ENCODE measurements at places on chromosomes 12 and 14. TPM values are rescaled to one million over a fixed set of nuclear protein-coding genes. Genes with fewer than 3 reads are reported as not detected.

Gene GPR132
- polyA plus RNA-seq = 8.4 TPM

Gene RNASE13
- not detected for polyA plus RNA-seq

- H3K36me3 ChIP-seq = no peaks in the 10 kb centered on the region
- no peak overlapping the region for H3K27ac ChIP-seq
- H3K27me3 ChIP-seq = no peaks in the 10 kb centered on the region
- no peaks in the 10 kb centered on the region for H3K4me1 ChIP-seq
These were observed 85.8 kb downstream of the LLPH start for GRCh38 chr12:66044731-66045130.

GRCh38 chr12:24746006-24746671, 202.8 kb downstream of the BCAT1 start:
- no peaks in the 10 kb centered on the region for H3K4me1 ChIP-seq
- H3K27ac ChIP-seq = no peak overlapping the region
- no peaks in the 10 kb centered on the region for H3K36me3 ChIP-seq
- H3K4me3 ChIP-seq = no peak overlapping the region

- H3K27ac ChIP-seq = no peak overlapping the region
- no peaks in the 10 kb centered on the region for H3K27me3 ChIP-seq
- H3K36me3 ChIP-seq = no peaks in the 10 kb centered on the region
- no peak for DNase-seq
- no peaks in the 10 kb centered on the region for H3K4me1 ChIP-seq
These were observed 956.4 kb downstream of the AACS start for GRCh38 chr12:126021675-126022074.

GRCh38 chr14:20799456-20799891, 3.2 kb downstream of the RNASE1 start:
- H3K27me3 ChIP-seq = no peaks in the 10 kb centered on the region
- peaks cover 15% of the 10 kb centered on the region for H3K4me1 ChIP-seq
- DNase-seq = no peak
- H3K27ac ChIP-seq = peak overlapping the region; percentile 65
- H3K4me3 ChIP-seq = peak overlapping the region; percentile 42
- H3K36me3 ChIP-seq = no peaks in the 10 kb centered on the region

- H3K36me3 ChIP-seq = no peaks in the 10 kb centered on the region
- H3K27ac ChIP-seq = no peak overlapping the region
- H3K27me3 ChIP-seq = peaks cover 71% of the 10 kb centered on the region
- no peak overlapping the region for H3K4me3 ChIP-seq
- peak; percentile 70 for DNase-seq
These were observed 5.2 kb upstream of the AP1G2 start for GRCh38 chr14:23572836-23573235.

DNA sequence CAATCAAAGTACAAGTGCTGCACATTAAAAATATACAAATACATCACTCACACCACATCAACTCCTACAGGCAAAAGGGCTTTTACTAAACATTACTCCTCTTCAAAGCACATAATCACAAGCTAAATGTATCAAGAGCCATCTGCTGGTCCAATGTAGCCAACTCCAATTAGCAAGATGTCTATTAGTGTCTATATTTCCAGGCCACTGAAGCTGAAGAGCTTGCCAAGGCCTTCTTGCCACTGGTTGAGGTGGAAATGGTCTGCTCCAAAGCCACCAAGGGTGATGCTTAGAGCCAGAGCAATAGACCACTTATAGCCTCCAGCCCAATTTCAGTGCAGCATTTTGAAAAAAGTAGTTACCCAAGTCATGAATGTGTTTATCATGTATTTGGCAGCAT, 54.4 kb downstream of the RASSF9 start:
- H3K4me3 ChIP-seq = no peak overlapping the region
- no peak overlapping the region for H3K27ac ChIP-seq
- no peaks in the 10 kb centered on the region for H3K27me3 ChIP-seq
- H3K4me1 ChIP-seq = no peaks in the 10 kb centered on the region

- H3K4me3 ChIP-seq = no peak overlapping the region
- no peak for DNase-seq
- H3K27me3 ChIP-seq = peaks cover 59% of the 10 kb centered on the region
- H3K4me1 ChIP-seq = no peaks in the 10 kb centered on the region
These were observed 3.7 kb downstream of the AQP2 start for GRCh38 chr12:49953961-49954846.

GRCh38 chr14:59117754-59118528, 70.5 kb upstream of the DAAM1 start:
- H3K4me3 ChIP-seq = no peak overlapping the region
- H3K4me1 ChIP-seq = no peaks in the 10 kb centered on the region
- H3K27me3 ChIP-seq = no peaks in the 10 kb centered on the region
- DNase-seq = no peak
- H3K27ac ChIP-seq = no peak overlapping the region

- peaks cover 37% of the 10 kb centered on the region for H3K4me1 ChIP-seq
- DNase-seq = no peak
- H3K27ac ChIP-seq = peak overlapping the region; percentile 88
- H3K27me3 ChIP-seq = no peaks in the 10 kb centered on the region
- peak overlapping the region; percentile 75 for H3K4me3 ChIP-seq
These were observed 799 bp downstream of the SLC38A6 start for GRCh38 chr14:60981633-60982455.

DNA sequence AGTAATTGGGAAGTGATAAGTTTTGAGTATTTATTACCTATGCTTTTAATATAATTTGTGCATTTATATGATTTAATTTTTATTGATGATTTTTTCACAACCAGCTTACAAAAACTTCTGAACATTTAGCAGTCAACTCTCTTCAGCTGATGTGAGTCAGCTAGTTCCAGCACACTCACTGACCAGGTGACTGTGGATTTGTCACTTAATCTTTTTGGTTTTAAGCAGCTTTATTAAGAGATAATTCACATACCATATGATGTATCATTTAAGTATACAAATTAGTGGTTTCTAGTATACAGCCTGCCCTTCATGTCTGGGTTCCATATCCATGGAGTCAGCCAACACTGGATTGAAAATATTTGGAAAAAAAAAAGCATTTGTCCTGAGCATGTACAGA, 103.5 kb downstream of the SYNE2 start:
- no peak overlapping the region for H3K4me3 ChIP-seq
- no peaks in the 10 kb centered on the region for H3K4me1 ChIP-seq
- peaks cover 6% of the 10 kb centered on the region for H3K36me3 ChIP-seq
- no peaks in the 10 kb centered on the region for H3K27me3 ChIP-seq

DNA sequence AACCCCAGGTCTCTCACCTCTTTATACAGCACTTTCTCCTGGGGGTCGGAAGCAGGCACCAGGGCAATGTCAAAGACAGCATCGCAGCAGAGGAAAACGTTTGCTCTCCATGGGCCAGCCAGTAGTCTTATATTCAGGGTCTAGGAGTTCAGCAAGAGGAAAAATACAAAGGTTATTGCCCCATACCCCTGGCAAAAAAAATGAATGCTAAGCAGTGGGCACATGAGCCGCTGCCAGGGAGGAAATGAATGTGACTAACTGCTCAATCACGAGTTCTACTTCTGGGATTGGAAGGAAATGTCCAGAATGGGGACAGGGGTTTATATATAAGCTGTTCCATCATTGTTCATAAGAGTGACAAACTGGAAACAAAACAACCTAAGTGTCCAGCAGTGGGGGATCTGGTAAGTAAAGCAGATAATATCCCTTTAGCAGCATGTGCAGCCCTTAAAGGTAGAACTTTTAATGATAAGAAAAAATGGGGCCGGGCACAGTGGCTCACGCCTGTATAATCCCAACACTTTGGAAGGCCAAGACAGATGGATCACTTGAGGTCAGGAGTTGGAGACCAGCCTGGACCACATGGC, 53.8 kb downstream of the PHETA1 start:
- no peaks in the 10 kb centered on the region for H3K4me1 ChIP-seq
- peak overlapping the region; percentile 37 for H3K27ac ChIP-seq
- no peaks in the 10 kb centered on the region for H3K27me3 ChIP-seq
- H3K36me3 ChIP-seq = no peaks in the 10 kb centered on the region
- no peak for DNase-seq

GRCh38 chr14:78141590-78141989, 28.6 kb upstream of the NRXN3 start:
- DNase-seq = no peak
- H3K27me3 ChIP-seq = no peaks in the 10 kb centered on the region
- no peaks in the 10 kb centered on the region for H3K36me3 ChIP-seq
- no peak overlapping the region for H3K27ac ChIP-seq
- no peak overlapping the region for H3K4me3 ChIP-seq

GRCh38 chr12:124391340-124392261, 96.7 kb downstream of the RFLNA start:
- H3K27ac ChIP-seq = peak overlapping the region; percentile 99
- H3K36me3 ChIP-seq = peaks cover 15% of the 10 kb centered on the region
- H3K4me1 ChIP-seq = peaks cover 98% of the 10 kb centered on the region
- H3K27me3 ChIP-seq = no peaks in the 10 kb centered on the region
- peak; percentile 83 for DNase-seq

DNA sequence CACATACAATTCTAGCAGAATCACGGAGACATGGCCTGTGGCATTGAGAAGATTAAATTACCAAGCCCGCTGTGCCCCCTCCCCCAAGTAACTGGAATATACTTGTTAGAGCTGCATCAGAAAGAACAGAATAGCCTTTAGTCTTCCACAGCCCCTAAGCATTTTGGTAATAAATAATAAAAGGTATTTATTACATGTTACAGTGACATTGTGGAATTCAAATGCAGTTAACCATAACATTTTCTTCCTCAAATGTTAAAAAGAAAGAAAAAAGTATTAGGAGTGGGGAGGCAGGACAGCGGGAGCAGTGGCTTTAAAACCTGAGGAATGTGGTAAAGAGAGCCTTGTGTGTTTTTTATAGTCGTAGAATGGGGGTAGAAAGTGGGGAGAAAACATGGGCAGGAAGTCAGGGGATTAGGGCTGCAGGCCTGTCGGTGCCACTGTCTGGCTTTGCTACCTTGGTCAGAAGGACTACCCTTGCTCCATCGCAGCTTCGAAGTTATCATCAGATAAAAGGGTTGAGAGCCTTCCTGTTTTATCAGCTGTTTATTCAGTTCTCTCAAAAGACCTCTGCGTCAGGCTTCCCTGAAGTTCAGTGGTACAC, 255.9 kb downstream of the MSRB3 start:
- H3K27ac ChIP-seq = no peak overlapping the region
- no peaks in the 10 kb centered on the region for H3K27me3 ChIP-seq
- H3K4me3 ChIP-seq = no peak overlapping the region
- DNase-seq = no peak
- peaks cover 17% of the 10 kb centered on the region for H3K4me1 ChIP-seq
- no peaks in the 10 kb centered on the region for H3K36me3 ChIP-seq

DNA sequence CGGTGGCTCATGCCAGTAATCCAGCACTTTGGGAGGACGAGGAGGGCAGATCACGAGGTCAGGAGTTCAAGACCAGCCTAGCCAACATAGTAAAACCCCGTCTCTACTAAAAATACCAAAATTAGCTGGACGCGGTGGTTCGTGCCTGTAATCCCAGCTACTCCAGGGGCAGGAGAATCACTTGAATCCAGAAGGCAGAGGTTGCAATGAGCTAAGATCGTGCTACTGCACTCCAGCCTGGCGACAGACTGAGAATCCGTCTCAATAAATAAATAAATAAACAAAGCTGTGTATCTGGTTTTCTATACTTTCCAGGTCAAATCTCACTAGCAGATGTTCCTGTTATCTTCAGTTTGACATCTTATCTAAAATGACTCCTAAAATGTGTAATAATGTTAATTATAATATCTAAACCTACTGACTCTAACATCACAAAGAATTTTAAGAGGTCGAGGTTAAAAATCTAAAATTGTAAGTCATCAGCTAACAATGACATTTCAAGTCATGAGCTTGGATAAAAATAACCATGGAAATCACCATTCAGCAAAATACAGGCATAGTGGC, 2.4 kb upstream of the SRP54 start:
- no peak overlapping the region for H3K4me3 ChIP-seq
- H3K27me3 ChIP-seq = no peaks in the 10 kb centered on the region
- H3K36me3 ChIP-seq = no peaks in the 10 kb centered on the region
- no peak overlapping the region for H3K27ac ChIP-seq
- DNase-seq = no peak

- H3K36me3 ChIP-seq = no peaks in the 10 kb centered on the region
- peaks cover 6% of the 10 kb centered on the region for H3K4me1 ChIP-seq
- H3K27me3 ChIP-seq = no peaks in the 10 kb centered on the region
These were observed 102.8 kb upstream of the EGLN3 start for GRCh38 chr14:34053666-34054065.

DNA sequence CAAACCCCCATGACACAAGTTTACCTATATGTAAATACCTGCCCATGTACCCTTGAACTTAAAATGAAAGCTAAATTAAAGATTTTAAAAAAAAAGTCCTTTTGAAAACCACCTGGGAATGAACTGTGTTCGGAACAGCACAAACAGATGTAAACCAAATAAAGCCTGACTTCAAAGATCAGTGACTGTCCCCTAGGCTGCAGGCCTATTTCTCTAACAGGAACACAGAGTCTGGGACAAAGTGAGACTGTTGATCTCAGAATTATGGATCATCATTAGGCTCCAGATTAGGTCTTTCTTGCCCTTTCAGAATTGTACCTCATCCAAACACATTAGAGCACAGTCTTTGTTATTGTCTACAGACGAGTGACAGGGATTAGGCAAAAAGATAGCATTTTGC, 54.6 kb downstream of the PAH start:
- H3K4me3 ChIP-seq = no peak overlapping the region
- no peaks in the 10 kb centered on the region for H3K4me1 ChIP-seq
- no peaks in the 10 kb centered on the region for H3K27me3 ChIP-seq
- no peak for DNase-seq
- no peak overlapping the region for H3K27ac ChIP-seq

DNA sequence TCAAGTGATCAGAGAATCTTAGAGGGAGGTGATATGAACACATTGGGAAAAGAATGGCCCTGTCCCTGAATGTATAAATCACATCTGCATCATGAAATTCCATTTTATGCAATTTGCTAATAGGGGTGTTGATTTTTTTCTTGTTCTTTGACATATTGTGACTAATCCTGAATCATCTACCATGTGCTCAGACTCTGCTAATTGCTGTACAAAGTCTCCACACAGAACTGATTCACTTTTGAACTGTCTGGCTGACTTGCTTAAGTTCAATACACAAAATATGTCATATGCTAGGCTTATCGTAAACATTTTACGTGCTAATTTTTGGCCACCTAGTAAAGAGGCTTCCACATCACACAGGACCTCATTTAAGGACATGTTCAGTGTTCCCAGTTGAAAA, 2.6 kb downstream of the TMEM132D start:
- H3K4me3 ChIP-seq = no peak overlapping the region
- no peaks in the 10 kb centered on the region for H3K4me1 ChIP-seq
- peaks cover 6% of the 10 kb centered on the region for H3K27me3 ChIP-seq
- no peak for DNase-seq
- H3K27ac ChIP-seq = no peak overlapping the region

- no peak overlapping the region for H3K27ac ChIP-seq
- H3K27me3 ChIP-seq = no peaks in the 10 kb centered on the region
- no peaks in the 10 kb centered on the region for H3K36me3 ChIP-seq
- H3K4me3 ChIP-seq = no peak overlapping the region
- no peaks in the 10 kb centered on the region for H3K4me1 ChIP-seq
- no peak for DNase-seq
These were observed 57.4 kb downstream of the GLT1D1 start for GRCh38 chr12:128910629-128911028.

GRCh38 chr14:34257505-34257904, 204.5 kb downstream of the SPTSSA start:
- H3K4me1 ChIP-seq = peaks cover 6% of the 10 kb centered on the region
- no peaks in the 10 kb centered on the region for H3K27me3 ChIP-seq
- no peak overlapping the region for H3K27ac ChIP-seq
- no peak for DNase-seq
- no peak overlapping the region for H3K4me3 ChIP-seq

- no peak for DNase-seq
- H3K4me3 ChIP-seq = no peak overlapping the region
- no peaks in the 10 kb centered on the region for H3K4me1 ChIP-seq
- H3K36me3 ChIP-seq = no peaks in the 10 kb centered on the region
These were observed 647.5 kb downstream of the C12orf50 start for GRCh38 chr12:87381742-87382141.

- no peaks in the 10 kb centered on the region for H3K4me1 ChIP-seq
- H3K4me3 ChIP-seq = no peak overlapping the region
- no peaks in the 10 kb centered on the region for H3K27me3 ChIP-seq
- H3K27ac ChIP-seq = no peak overlapping the region
These were observed 35.2 kb upstream of the DCD start for GRCh38 chr12:54683398-54683797.

Data from sigmoid colon (tissue), 7 donors.